Activated naive CD4-positive, alpha-beta T cell treated with Interleukin-2 at 50 U/mL for 16 hours (primary cell): ENCODE measurements at places on chromosomes 4 and X.

- DNase-seq, result no peak
Measured at GRCh38 chr4:56511098-56511497, 5.5 kb downstream of the ARL9 start.

GRCh38 chr4:95426455-95426854 lies 122.3 kb downstream of the UNC5C start:
- no peak for DNase-seq

GRCh38 chrX:65575022-65575421 lies 40.4 kb upstream of the LAS1L start:
- DNase-seq, result no peak

GRCh38 chr4:48016141-48017107 lies at the start of the genes CNGA1 and NIPAL1:
CNGA1 (minus strand) TSS chr4:48016681; CDS start chr4:47952689, 63,992 bp downstream.
NIPAL1 (plus strand) TSS chr4:48016772; CDS start chr4:48016840, 68 bp downstream.
- DNase-seq, result peak; percentile 71

- DNase-seq, result no peak
Measured at GRCh38 chr4:11746734-11747133, 318.0 kb upstream of the HS3ST1 start.

DNA sequence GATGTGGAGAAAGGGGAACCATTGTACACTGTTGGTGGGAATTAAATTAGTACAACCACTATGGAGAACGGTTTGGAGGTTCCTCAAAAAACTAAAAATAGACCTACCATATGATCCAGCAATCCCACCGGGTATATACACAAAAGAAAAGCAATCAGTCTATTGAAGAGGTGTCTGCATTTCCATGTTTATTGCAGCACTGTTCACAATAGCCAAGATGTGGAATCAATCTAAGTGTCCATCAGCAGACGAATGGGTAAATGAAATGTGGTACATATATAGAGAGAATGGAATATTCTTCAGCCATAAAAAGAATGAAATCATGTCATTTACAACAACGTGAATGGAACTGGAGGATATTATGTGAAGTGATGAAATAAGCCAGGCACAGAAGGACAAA lies 208.1 kb downstream of the TRIML1 start:
- DNase-seq, result no peak

DNA sequence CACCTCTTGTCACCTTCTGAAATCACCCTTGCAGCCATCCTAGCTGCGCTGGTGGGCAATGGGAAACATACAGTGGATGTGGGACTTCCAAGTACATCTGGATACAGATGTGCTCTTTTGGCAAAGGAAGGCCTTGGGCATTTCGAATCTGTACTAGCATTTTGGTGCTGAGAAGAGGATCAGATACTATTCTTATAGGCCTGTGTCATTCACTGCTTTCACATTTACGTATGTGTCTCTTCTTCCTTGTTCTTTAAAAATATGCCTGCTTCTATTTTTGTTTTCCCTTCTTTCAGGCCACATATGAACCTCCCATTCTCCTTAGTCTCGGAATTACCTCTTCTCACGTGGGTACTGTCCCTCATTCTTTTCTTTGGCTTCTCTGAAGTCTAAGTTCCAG lies 53.1 kb downstream of the EFNB1 start:
- DNase-seq, result no peak

DNA sequence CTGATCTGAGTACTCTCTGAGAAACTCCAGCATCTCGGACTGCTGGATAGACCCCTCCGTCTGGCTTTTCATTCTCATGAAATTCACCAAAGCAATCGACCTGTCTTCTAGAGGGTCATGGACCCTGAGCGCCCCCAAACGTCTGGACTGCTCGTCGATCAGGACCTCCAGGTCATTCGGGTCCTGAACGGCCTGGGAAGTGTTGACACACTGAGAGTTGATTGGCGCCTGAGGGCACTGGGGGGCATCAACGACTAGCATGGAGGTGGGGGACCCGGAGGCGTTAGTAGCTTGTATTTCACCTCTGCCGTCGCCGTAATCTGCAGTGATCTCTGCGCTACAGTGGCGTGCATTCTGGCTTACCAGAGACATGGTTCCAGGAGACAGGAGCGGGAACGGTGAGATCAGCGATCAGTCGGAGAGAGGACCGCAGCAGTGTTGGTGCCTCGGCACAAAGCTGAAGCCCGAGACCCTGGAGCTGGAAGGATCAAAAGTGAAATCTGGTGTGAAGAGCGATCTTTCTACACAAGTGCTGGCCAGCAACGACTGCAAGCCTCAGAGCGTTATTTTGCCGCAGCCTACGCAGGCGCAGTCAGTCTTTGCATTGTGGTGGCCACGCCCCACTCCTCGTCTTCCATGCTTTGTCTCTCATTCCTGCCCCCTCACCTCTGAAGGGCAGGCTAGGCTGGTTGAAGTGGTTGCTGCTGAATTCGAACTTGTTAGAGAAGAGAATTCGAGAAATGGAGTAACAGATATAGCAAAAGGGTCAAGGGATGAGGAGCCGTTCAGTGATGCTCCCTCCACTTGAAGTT lies at the start of gene MAGEE2:
MAGEE2 (minus strand) TSS at position 575 of the 812 bp plus-strand sequence; CDS start at position 372, 203 bp downstream.
- DNase-seq, result peak; percentile 16

GRCh38 chr4:154126276-154126675 lies 337.4 kb upstream of the SFRP2 start:
- DNase-seq, result no peak

- DNase-seq, result no peak
Measured at GRCh38 chrX:7100022-7100421, 47.5 kb upstream of the STS start.

GRCh38 chr4:59904331-59904730 lies 1295.8 kb upstream of the ADGRL3 start:
- DNase-seq, result no peak

DNA sequence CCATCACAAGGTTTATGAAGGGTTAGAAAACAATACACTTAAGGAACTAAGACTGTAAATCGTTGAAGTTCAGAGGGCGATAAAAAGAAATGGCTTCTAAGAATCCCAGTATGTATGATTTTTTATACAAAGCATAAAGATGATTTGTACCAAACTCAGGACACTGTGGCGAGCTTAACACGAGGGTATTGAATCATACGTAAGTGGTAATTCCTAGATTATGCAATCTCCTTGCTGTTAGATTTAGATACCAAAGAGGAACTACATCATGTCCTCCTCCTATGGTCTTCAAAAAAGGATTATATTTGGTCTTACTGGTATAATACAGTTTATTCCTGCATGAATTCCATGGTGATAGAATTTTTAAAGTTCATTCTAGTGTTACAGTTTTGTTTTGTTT lies 23.9 kb downstream of the NFKB1 start:
- no peak for DNase-seq

DNA sequence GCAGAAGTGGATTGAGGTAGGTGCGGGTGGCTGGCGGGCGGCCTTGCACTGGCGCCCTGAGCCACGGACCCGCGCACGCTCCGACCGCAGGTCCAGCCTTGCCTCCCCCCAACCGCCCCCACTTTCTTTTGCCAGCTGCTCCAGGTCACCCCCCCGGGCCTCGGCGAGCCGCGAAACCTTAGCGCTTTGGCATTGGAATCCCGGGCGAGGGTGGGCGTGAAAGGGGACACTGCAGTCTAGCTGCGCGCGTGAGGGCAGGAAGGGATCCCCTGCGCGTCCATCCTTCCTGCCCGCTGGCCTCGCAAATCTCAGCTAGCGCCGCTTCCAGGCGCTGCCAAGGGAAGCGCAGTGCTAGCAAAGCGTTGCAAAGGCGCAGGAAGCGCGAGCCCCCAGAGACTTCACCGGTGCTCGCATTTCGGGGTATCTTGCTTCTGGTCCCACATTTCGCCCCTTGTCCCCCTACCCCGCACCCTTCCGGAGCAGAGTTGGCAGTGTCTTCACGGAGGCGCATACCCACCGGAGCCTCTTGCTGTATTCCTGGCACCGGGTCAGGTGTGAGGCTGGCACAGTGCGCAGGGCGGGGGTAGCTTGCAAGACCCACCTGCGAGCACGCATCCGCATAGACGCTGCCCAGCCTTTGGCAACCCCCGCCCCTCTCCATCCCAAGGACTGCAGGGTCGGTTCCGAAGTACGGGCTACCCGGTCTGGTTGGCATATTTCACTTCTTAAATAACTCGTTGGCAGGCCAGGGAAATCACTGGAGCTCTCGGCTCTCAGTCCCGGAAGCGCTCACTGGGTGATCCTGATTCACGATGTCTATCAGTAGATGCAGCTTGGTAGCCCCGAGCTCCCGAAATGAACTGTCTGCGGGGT lies 104.4 kb downstream of the UCHL1 start:
- DNase-seq, result no peak

DNA sequence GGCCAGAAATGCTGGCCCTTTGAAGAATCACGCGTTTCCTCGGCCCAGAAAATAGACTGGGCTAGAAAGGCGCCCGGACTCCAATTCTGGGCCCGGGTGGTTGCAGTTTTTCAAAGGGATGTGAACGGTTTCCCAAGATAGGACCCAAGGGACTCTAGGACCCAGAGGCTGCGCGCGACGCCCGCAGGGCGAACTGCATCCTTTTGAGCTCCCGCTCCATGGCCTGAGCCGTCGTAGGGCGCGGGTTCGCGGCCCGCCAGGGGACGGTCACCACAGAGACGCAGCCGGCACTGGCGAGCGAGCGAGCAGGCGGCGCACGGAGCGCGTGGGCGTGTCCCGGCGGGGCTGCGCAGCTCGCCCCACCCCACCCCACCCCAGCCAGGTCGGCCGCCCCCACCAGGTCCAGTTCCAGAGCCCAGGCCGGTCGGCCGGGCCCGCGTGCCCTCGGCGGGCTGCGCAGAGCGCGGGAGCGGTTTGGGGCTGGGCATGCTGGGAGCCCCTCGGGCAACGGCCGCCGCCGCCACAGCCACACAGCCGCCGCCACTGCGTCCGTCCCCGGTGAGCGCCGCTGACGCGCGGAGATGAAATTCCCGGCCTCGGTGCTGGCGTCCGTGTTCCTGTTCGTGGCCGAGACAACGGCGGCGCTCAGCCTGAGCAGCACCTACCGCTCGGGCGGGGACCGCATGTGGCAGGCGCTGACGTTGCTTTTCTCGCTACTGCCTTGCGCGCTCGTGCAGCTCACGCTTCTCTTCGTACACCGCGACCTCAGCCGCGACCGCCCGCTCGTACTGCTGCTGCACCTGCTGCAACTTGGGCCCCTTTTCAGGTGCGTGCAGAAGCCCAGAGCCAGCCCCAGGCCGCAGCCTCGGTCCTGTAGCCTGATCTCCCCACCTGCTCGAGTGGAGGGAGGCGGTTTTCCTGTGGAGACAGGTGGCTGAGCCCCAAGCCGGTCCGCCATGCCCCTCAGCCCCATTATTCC lies at the start of gene XK:
XK (plus strand) TSS at position 411 of the 979 bp plus-strand sequence; CDS start at position 582, 171 bp downstream.
- DNase-seq, result peak; percentile 32

DNA sequence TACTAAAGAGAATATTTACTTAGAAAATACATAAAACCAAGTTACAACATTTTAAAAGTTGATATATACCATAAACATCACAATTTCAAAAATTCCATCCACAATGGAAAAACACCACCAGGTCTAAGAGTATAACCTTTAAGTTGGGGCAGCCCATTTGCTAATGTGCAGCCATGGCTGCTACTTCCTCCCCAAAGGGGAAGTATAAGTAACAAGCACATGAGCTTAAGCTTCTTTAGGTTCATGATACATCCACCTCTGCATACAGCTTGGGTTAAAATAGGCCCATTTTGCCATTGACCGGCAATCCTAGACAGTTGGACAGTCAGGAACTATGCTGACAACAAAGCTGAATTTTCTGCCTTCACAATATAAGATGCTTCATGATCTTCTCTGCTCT lies 16.6 kb upstream of the GASK1B start:
- DNase-seq, result no peak

DNA sequence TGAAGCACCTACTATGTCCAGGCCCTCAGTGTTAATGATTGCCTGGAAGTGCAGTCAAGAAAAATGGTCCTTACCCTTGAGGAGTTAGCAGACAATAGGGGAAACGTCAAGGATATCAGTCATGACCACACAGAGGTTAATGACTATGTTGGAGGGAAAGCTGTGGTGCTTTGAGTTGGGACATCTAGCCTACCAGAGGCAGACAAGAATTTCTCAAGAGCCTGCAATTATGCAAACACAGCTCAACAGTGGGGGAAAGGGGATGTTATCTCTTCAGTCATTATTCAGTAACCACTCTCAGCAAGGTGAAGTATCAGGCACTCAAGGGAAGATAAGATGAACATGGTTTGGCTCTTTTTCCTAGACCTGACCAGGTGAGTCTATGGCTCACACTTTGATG lies 7.0 kb upstream of the FGFBP1 start:
- no peak for DNase-seq

DNA sequence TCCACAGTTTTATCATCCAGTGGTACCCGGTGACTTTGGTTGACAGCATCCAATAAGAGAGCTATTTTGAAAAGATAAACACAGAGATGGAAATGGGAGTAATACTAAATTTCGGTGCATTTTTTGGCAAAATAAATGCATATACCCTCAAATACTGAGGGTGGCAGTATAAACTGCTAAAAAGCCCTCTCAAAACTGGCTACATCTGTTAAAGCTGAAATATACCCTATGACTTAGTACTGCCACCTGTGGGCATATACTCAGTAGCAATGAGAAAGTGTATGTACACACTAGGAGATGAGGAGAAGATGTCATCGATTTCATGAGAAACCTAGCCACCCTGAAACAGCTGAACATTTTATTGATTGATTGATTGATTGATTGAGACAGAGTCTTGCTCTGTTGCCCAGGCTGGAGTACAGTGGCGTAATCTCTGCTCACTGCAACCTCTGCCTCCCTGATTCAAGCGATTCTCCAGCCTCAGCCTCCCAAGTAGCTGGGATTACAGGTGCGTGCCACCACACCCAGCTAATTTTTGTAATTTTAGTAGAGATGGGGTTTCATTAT lies 12.2 kb upstream of the TMEM128 start:
- DNase-seq, result no peak

DNA sequence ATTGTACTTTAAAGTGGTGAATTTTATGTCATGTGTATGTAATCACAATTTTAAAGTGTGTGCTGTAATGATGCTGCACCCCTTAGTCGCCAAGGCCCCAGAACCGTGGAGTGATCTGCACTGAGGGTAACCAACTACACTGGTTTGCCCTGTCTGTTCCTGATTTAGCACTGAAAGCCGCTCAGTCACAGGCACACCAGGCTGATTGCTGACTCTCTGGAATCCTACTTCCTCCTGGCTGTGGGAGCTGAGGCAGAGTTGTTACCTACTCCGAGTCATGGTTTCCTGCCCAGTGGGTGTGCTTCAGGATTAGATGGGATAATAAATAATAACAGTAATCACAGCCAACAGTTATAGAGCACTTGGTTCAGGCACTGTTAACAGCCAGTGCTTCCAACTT lies 645.4 kb downstream of the BCOR start:
- no peak for DNase-seq

- no peak for DNase-seq
Measured at GRCh38 chr4:158787709-158788475, 19.1 kb downstream of the FNIP2 start.
